ENCODE measurements at places on chromosomes 11 and 22.
A peak's percentile ranks its signal among the peaks of the same experiment; 100 is the strongest.

- DNase-seq = peak; percentile 46
These were observed 19.3 kb downstream of the TSSC4 start for GRCh38 chr11:2419638-2420501.

- DNase-seq = no peak
These were observed 17.2 kb upstream of the RCN1 start for GRCh38 chr11:32073644-32074026.

DNA sequence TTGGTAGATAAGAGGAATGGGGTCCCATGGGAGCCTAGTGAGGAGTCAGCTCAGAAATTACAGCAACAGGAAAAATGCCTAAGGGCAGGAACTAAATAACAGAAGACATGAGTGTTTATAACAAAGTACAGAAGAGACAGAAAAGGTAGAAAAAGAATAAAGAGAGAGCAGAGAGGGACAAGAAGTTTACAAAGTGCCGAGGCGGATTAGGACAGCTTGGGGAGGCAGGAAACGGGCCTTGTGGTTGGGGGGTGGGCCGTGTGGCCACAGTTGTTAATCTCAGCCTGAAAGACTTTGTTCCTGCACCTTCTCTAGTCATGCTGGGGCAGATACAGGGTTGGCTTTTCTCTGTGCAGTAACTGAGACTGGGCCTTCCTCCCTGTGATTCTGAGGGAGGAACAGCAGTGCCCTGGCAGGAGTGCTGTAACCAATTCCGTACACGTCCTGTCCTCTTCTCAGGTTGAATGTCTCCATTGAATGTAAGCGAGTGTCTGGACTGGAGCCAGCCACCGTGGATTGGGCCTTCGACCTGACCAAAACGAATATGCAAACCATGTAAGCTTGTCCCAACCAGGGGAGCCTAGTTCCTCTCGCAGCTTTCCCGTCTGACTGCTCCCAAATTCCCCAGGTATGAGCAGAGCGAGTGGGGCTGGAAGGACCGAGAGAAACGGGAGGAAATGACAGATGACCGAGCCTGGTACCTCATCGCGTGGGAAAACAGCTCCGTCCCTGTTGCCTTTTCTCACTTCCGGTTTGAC, 13.2 kb downstream of the NAA40 start:
- DNase-seq = no peak

DNA sequence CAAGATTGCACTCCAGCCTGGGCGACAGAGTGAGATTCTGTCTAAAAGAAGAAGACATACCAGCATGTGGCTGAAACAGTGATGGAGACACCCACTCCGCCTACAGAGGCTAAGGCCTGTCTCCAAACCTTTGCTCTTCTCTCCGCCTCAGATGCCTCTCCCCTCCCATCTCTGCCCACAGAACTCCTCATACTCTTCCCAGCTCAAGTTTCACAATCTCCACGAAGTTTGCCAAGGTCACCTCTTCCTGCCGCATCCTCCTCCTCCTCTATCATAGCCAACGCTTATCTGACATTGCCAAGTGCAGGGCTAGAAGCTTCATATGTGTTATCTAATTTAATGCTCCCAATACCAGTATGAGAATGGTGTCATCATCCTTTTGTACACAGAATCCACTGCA, 25.9 kb upstream of the FBLN1 start:
- DNase-seq = no peak

- DNase-seq = no peak
These were observed 3.3 kb downstream of the TMEM109 start for GRCh38 chr11:60917267-60917666.

DNA sequence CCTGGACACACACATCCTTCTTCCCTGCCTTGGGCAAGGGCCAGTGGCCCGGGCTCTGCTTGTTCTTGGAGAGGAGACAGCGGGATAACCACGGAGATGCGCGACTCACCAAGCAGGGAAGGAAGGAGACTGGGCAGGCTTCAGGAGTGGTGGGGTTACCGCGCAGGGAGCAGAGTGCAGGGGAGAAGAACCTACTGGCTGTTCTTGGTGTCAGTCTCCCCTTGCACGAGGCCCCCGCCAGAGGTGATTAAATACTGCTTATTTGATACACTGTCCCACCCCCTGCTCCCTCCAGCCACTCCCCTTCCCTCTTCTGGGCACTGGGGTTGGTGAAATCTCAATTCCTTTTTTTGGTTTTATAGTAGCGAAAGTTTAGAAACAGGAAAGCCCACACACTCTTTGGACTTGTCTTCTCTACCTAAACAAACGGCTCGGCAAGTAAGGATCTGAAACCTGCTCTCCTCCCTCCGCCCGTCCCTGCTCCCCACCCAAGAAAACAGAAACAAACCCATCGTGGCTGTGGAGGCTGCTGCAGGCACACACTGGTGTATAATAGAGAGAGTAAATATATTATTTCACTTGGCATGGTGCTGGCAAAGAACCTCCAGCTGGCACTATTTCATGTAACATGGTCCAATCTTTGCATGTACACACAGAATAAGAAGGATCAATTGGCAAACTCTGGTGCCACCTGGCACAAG, 10.8 kb downstream of the LARGE2 start:
- no peak for DNase-seq

DNA sequence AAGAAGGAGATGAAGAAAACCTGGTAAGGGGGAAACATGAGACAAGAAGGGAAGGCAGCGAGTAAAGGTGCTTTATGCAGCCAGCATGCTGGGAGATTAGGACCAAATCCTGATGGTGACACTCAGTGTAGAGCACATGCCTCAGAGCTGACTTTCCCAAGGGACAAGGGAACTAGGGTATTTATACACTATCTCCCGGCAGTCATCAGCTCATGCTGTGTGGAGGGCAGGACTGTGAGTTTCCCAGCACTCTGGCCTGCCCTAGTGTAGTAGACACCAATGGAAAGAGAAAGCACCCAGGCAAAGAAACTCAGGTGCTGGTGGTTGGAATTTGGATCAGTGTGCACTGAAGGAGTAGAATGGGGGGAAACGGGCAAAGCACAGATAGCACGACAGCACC, 128.3 kb upstream of the CSNK2A3 start:
- DNase-seq = no peak

DNA sequence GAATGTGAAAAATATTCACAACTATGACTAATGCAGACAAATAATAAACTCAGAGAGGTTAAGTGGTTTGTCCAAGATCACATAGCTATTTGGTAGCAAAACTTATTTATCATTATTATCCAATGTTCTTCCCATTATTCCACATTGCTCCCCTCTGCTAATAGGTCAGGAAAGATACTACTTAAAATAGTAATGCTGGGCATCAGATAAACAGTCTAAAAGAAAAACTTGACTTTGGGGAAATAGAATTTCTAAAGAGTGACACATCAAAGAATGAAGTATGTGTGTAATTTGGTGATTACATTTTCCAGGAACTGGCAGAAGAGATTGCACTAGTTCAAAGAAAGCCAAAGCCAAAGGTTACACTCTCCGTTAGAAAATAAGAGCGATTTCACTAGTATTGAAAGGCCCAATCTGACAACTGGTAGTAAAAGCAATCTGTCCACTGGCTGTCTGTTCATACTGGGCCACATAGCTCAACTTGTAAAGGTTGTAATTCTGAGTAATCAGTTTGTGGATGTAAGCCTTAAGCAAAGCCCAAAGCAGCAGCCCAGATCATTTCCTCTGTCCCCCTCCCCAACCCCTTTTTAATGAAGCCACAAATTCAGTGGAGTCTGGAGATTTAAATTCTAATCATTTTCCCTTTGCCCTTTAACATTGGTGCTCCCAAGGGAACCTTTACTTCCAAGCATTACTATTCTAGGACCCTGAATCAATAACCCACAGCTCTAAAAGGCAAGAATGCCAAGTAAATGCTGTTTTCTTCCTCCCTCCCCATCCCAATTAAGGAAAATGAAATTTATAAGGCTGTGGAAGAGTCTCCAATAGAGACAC, 283.5 kb downstream of the TTC28 start:
- no peak for DNase-seq

GRCh38 chr11:87739261-87739660, 436.0 kb downstream of the RAB38 start:
- DNase-seq = no peak

DNA sequence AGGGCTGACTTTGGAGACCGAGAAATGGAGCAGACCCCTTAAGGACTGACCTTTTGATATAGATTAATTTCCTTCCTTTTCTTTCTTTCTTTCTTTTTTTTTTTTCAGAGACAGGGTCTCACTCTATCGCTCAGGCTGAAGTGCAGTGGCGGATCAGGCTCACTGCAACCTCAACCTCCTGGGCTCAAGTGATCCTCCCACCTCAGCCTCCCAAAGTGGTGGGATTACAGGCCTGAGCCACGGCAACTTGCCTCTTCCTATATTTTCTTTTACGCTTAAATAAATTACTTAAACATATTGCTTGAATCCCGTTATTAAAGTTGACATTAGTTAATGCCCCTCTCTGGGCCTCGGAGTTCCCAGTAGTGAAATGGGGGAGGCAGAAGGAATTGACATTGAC, 350 bp upstream of the KCTD14 start:
- DNase-seq = no peak

DNA sequence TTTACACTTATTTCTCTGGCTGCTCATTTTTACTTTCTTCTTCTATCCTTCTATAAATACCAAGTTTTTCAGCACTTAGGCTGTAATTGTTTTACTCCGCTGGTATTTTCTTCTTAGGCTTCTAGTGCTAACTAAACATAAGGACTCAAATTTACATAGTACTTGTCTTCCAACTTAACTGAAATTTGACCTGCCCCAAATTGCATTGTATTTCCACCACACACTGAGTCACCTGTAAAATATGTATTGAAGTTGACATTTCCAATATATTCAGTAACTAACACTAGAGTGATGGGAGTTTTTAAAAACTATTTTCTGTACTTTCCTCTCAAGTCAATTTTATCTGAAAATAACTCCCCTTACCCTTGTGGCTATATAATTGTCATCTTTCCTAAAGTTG, 1794.1 kb upstream of the RAG2 start:
- no peak for DNase-seq

- no peak for DNase-seq
These were observed 25.7 kb downstream of the CASP5 start for GRCh38 chr11:104997288-104997687.
